ENCODE measurements at places on chromosomes 7 and 10. TPM values are rescaled to one million over a fixed set of nuclear protein-coding genes. Genes with fewer than 3 reads are reported as not detected.
A peak's percentile ranks its signal among the peaks of the same experiment; 100 is the strongest.

DNA sequence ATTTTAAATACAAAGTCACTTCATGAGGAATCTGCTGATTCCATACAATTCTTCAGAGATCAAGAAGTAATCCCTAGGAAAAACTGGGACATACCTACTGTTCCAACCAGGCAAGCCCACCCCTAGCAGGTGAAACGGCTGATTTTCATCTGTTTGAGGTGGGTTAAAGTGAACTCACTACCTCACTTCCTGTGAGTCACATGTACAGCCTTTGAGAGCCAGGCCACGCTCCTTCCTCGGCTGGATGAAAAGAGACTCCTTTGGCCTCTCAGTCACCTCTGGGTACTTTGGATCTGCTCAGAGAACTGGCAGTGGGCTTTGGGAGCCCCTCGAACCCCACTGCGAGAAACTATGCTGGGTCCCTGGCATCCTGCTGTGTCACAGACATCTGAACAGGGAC is 68.2 kb downstream of the CHST15 start:
- no peak for DNase-seq

GRCh38 chr7:30470771-30471170 is 7.8 kb downstream of the NOD1 start:
- DNase-seq = peak; percentile 83

DNA sequence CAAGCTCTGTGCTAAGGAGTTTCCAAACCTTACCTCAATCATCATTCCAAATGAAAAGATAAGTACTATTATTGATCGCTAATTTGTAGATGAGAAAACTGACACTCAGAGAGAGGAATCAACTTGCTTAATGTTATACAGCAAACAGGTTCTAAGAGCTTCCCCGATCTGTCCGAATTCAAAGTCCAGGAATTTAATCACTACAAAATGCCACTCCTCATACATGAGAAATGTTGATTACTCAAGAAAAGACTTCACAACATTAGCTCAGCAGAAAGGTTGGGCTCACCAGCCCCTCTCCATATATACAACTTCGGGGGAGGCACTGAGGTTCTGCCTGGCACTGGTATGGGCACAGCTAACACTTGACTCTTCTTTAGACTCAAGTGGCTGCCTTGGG is 80.7 kb downstream of the SLC16A9 start:
- DNase-seq = no peak

DNA sequence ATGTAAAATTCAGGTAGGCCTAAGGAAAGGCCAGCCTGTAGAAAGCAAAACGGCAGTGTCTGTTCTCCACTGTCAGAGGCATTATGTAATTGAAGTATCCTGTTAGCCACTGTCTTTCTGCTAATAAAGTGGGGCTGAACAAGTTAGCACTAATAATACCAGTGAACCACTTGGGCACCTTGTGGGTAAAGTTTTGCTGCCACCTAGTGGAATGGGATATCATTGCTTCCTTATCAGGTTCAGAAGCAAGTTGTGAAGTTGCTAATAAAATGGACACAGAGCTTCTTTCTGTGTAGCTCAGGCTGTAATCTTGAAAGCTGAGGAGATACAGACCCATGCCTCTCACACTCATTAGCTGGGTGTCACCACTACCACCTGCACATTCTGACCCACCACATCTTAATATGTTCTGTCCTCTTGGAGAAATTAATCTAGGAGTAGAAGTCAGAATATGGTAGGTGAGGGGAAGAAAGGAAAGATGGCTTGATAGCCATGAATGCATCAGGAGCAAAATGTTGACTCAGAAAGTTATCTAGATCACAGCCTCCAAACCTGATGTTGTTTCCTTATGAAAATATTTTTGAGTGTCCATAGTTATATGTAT is 175.1 kb downstream of the SEPTIN7 start:
- DNase-seq = peak; percentile 86

DNA sequence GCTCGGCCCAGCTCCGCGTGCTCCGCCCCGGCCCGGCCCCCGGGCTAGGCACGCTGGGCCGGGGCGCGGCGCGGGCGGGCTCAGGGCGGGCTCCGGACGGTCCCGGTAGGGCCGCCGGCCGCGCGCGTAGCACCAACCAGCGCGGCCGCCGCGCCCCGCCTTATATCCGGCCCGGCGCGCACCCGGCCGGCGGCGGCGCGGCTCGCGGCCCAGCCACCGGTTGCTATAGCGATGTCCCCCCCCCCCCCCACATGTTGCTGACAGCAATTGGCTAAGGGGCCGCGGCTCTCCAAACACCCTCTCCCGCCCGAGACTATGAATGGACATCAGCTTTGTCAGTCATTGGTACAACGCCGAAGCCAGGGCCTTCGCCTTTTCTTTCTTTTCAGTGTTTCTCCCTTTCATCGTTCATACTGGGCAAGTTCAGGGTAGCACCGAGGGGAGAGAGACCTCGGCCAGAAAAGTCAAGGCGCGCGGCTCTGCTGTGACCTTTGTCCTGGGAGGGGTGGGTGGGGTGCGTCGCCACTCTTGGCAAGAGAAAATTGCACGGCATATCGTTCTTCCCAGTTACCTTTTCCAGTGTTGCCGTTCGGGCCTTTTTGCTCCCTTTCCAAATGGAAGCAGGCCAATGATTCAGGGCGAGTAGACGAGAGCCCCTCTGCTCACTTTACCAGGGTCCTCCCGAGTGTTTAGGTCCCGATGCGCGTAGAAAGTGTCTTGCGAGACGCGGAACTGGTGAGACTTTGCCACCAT is 354.2 kb downstream of the DNAJB6 start:
- DNase-seq = peak; percentile 91

- peak; percentile 81 for DNase-seq
Measured at GRCh38 chr10:13349463-13350274, 1.6 kb upstream of the SEPHS1 start.

DNA sequence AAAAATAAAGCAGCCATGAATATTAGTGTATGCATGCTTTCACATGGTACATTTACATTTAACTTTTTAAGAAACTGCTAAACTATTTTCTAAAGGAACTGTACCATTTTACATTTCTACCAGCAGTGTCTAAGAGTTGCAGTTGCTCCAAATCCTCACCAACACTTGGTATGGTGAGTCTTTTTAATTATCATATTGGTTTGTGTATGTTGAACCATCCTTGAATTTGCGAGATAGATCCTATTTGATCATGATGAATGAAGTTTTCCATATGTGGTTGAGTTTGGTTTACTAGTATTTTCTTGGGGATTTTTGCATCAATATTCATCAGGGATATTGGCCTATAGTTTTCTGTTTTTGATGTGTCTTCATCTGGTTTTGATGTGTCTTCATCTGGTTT is 1057.2 kb downstream of the LRMDA start:
- no peak for DNase-seq

DNA sequence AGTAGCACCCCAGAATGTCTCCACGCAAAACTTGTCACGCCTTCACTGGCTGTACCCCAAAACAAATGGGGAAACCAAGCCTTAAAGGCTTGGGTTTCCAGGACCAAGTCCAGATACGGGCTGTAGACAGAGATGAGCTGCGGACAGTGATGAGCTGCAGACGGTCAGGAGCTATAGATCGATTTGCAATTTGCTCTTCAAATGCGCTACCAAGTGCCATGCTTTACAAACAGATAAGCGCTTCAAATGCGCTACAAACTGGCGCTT is 658 bp upstream of the SGCE start:
- no peak for DNase-seq

GRCh38 chr7:83677180-83677866 is 28.4 kb upstream of the SEMA3E start:
- DNase-seq = peak; percentile 83

GRCh38 chr7:98194672-98195457 is 16.4 kb upstream of the BHLHA15 start:
- no peak for DNase-seq

DNA sequence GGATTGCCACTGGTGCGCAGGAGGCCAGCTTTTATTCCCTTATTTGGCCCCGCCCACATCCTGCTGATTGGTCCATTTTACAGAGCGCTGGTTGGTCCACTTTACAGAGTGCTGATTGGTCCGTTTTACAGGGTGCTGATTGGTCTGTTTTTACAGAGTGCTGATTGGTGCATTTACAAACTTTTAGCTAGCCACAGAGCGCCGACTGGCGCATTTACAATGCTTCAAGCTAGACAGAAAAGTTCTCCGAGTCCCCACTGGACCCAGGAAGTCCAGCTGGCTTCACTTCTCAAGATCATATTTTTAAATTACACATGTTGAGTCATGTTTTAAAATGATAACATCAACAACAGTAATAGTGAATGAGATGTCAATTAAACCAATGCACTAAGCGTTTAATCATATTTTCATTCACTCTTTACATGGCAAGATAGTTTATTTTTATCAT is 128.3 kb downstream of the CUBN start:
- DNase-seq = no peak

DNA sequence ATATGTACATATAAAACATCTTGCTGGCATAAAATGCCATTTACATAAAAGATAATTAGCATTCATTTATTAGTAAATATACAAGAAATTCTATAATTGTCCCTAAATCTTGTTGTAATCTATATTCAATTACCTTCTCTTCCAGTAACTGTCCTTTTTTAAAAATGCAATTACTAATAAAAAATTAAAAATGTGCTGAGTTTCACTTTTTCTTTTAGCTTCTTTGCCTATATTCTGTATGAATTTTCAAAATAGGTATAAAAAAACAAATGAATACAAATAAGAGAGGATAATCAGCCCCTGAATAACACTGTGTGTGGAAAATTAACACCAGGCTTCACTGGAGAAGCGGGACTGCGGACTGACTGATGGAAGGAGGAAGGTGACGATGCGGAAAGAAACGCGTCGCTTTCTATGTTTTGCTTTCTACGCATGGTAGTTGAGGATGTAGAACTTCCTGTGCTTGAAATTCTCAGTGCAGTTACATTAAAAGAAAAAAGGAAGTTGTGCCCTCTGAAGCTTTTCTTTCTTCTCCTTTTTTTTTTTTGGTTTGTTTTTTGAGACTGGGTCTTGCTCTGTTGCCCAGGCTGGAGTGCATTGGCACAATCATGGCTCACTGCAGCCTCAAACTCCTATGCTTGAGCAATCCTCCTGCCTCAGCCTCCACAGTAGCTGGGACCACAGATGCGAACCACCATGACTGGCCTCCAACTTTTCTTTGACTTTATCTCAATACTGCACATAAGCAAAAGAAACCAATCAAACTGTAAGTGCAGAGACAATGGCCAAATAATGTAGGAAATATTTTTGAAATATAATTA is 7.4 kb upstream of the ZMYND11 start:
- DNase-seq = no peak

AGAP6 gene
- total RNA-seq = 14.1 TPM

CCDC172 gene
- total RNA-seq = not detected

CFTR gene
- total RNA-seq = 13.3 TPM

KNDC1 gene
- 33.9 TPM for total RNA-seq

All from cardiac muscle cell (in vitro differentiated cells and primary cell).